ENCODE measurements at places on chromosomes 5 and 9.

DNA sequence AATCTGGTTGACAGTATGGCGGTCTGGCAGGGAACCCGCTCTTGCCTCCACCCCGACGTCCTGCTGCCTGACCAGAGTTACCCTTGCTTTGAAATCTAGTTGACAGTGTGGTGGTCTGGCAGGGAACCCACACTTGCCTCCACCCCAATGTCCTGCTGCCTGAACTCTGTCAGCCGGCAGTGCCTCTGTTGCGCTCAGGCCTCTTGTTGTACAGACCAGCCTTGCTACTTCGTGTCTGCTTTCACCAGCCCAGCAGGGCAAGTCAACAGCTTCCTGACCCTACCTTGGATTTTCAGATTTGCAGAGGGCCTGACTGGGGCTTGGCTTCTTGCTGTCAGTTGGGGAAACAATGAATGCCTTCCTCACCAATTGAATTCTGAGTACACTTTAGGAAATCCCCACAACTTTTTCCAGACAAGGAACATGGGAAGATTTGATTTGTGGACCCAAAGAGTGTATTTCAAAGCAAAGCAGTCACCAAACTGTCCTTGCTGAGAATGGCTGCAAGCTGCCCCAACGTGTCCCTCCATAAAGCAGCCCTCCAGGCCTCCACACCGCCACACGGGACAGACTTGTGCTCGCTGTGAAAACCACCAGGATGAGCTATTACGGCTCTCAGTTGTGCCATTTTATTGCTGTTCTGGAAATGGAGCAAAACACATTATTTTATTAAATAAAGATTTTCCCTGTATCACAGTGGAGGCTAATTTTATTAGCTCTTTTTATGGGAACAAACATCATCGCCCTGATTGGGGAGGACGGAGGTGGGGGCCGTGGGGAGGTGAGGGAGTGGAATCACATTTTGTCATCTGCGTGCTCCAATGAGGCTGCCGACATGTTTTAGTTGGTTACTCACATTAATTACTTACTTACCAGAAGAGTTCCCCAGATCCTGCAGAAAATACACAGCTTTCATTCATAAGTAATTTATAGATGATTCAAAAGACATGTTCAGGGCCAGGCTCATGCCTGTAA is 189.3 kb downstream of the AOPEP start:
- DNase-seq: no peak

DNA sequence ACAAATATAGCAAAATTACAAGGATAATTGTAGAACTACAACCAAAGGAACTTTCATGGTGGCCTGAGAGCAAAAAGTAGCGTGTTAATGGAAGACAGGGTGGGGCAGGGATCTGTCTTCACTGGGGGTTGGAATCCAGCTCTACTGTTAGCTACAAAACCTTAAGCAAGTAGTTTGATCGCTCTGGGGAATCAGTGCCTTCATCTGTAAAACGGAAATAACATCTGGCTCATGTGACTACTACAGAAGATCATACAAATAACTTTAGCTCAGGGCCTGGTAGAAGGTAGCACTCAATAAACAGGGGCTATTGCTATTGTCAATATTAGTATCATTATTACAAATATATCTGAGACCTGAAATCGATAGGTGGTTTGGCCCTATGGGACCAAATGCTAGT is 40.4 kb downstream of the ZNF608 start:
- no peak for DNase-seq

GRCh38 chr9:90505695-90506094 is 136.9 kb downstream of the DIRAS2 start:
- no peak for DNase-seq

GRCh38 chr5:72355706-72356299 is 35.6 kb downstream of the PTCD2 start:
- DNase-seq: no peak

- DNase-seq: no peak
These were observed 508.6 kb upstream of the FAM174A start for GRCh38 chr5:100026606-100027005.

DNA sequence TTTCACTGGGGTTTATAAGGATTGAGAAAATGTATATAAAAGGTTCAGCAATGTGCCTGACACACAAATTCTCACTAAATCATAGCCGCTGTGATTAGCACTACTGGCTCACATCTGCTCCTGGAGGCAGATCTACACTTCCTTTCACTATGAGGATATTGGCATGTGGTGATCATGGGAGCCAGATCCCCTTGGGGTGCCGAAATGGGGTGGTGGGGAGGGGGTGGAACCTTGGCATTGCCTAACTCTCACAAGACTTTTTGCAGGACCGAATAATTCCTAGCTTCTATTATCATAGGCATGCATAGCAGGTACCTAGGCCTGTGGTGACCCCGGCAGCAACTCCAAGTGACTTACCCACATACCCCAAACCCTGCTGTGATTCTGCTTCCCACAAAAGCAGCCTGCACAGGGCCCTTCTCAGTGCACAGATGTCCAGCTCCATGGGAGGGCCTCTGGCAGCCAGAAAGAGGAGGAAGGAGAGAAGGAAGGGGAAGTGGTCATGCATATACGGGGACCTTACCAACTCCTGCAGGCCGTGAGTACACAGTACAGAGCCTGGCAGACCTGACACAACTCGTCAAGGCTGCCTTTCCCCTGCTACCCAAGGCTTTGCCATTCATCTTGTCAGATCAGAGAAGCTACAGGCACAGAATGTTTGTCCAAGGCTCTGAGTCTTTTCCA is 61.3 kb upstream of the IQGAP2 start:
- no peak for DNase-seq

- no peak for DNase-seq
These were observed 12.0 kb downstream of the INIP start for GRCh38 chr9:112705768-112706427.

DNA sequence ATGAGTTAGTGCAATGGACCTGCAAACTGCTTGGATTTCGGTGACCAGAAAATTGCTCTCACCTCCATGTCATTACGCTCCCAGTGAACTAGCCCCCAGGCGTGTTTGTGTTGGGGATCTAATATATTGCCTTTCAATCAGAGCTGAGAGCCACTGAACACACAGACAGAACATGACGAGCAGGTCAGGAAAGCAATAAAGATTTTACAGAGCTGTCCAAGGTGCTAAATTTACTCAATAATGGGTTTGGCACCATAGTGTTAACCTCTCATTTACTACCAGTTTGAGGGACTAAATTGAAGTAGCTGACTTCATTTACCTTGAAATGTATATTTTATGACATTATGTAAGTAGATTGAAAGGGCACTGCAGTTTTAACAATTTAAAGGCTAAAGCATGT is 383.0 kb downstream of the EBF1 start:
- no peak for DNase-seq

GRCh38 chr9:15116130-15116580 is 190.9 kb downstream of the TTC39B start:
- DNase-seq: no peak

DNA sequence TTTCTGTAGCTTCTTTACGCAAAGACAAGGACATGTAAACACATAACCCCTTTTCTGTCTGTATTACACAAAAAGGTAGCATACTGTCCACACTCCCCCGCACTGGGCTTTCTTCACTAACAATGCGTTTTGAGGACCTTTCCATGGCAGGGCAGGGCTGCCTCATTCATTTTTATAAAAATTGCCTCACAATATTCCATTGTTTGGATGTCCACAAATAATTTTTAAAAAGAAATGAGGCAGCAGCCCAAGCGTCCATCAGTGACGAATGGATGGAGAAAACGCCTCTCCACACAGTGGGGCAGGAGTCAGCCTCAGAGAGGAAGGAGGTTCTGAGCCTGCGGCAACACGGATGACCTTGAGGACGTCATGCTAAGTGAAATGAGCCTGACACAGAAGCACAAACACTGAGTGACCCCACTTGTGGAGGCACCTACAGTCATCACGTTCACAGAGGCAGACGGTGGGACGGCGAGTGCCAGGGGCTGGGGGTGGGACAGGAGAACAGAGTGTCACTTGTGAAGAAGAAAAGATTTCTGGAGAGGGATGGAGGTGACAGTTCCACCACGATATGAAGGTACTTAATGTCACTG is 67.8 kb downstream of the RASGEF1C start:
- no peak for DNase-seq

DNA sequence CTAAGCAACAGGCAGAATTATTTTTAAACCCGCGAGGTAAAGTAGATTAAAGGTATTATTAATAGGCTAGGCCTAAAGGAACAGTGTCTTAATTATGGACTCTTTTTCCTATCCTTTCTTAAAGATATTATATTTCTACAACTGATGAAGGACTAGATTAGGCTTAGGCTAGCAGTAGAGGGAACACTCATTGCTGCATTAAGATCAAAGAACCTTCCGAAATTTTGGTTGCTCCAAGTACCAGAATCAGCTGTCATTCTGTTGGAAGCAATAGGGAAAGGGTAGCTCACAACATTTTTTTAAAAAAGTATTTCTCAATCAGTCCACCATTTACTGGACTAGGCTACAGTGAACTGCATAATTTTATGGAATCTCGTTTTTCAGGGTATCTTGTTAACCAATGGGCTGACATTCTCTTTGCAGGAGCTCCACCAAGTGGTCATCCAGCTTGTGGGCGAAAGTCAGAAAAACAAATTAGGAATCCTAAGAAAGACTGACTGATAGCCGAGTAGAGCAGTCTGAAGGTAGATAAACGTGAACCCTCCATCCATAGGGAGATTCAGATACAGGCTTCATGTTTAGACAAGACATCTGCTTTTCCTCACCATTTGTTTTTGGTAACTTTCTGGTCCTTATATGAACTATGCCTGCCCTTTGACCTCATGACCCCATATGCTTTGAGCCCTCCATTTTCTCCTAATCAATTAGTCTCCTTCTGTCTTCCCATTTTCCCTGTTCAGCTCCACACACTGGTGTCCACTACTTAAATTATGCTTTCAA is 103.6 kb upstream of the CHD1 start:
- DNase-seq: no peak

GRCh38 chr9:15724016-15724415 is 171.2 kb downstream of the CCDC171 start:
- no peak for DNase-seq
